ENCODE measurements at places on chromosomes 2 and 18. TPM values are rescaled to one million over a fixed set of nuclear protein-coding genes. Genes with fewer than 3 reads are reported as not detected.

The SERPINB3 gene
- not detected for total RNA-seq

The UGT1A8 gene
- total RNA-seq, result not detected

The PRKCE gene
- 8.6 TPM for total RNA-seq

The TSPYL6 gene
- not detected for total RNA-seq

The IL1F10 gene
- total RNA-seq, result not detected

The NEB gene
- 2.2 TPM for total RNA-seq

The ADGRF3 gene
- total RNA-seq, result 0.10 TPM

DNA sequence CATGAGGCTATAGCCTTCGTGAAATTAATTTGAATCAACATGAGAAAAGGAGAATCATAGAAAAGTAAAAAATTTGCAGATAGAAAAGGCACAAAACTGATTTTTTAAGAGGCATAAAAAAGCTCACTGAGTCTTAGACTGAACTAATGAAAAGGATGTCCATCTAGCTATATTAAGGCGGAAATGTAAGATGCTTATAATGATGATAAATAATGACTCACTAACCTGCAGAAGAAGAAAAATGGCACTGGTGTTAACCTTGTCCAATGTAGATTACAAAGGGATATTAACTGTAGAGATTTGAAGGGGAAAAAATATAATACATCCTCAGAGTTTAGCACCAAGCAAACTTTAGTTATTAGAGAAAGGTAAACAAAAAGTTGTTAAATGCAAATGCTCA, 1098.0 kb upstream of the DDX18 start:
- no peak for DNase-seq
- H3K27me3 ChIP-seq, result peaks cover 3% of the 10 kb centered on the region
- no peaks in the 10 kb centered on the region for H3K36me3 ChIP-seq
- H3K4me3 ChIP-seq, result no peak overlapping the region
- no peak overlapping the region for H3K27ac ChIP-seq

- H3K27me3 ChIP-seq, result peaks cover 7% of the 10 kb centered on the region
- peak overlapping the region; percentile 81 for H3K27ac ChIP-seq
- H3K36me3 ChIP-seq, result no peaks in the 10 kb centered on the region
- H3K4me3 ChIP-seq, result peak overlapping the region; percentile 53
- H3K4me1 ChIP-seq, result peaks cover 16% of the 10 kb centered on the region
These were observed 16.0 kb downstream of the TMEM177 start for GRCh38 chr2:119694845-119695521.

DNA sequence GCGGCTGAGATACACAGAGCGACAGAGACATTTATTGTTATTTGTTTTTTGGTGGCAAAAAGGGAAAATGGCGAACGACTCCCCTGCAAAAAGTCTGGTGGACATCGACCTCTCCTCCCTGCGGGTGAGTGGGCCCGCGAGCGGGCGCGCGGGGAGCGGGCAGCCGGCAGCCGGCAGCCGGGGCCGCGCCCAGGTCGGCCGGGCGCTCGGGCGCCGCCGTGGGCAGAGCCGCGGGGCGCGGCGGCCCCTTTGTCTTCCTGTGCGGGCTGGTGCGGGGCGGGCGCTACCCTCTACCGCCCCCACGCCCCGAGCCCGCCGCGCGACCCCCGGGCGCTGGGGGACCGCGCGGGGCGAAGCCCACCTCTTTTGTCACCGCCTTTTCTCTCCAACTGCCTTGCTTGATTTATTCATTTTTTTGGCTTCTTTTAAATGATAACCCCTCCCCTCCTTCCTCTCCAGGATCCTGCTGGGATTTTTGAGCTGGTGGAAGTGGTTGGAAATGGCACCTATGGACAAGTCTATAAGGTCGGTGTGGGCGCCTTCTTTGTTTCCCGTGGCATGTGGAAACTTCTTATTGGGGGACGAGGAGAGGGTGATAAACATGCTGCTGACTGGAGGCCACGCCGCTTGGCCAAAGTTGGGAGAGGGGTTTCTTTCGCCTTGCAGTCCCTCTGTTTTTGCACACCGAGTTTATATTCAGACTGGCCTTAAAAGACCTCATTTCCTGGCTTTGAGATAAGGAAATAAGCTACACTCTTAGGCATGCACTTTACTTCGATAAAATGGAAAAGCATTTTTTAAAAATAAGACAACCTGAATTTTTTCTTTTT, 722 bp downstream of the MAP4K4 start:
- H3K27ac ChIP-seq, result peak overlapping the region; percentile 78
- H3K36me3 ChIP-seq, result peaks cover 9% of the 10 kb centered on the region
- DNase-seq, result no peak
- no peaks in the 10 kb centered on the region for H3K27me3 ChIP-seq

GRCh38 chr2:174117951-174118930, 130.1 kb downstream of the OLA1 start:
- no peak for DNase-seq
- peaks cover 2% of the 10 kb centered on the region for H3K36me3 ChIP-seq
- peaks cover 14% of the 10 kb centered on the region for H3K4me1 ChIP-seq
- H3K27ac ChIP-seq, result peak overlapping the region; percentile 84

- peaks cover 22% of the 10 kb centered on the region for H3K27me3 ChIP-seq
- peaks cover 9% of the 10 kb centered on the region for H3K4me1 ChIP-seq
- no peaks in the 10 kb centered on the region for H3K36me3 ChIP-seq
These were observed 16.8 kb downstream of the DBI start for GRCh38 chr2:119383410-119384140.

DNA sequence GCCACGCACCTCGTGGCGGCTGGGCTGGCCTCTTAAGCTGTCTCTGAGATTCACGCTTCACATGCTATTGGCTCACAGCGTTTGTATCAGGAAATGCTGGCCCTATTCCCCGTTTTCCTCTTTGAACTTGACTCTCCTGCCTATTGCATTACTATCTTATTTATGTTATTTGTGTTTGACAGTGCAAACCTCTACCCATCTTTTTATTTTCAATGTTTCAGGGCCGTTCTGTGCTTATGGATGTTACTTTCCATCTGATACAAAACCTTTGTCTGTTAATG, 149.9 kb upstream of the TWIST2 start:
- no peak overlapping the region for H3K4me3 ChIP-seq
- no peak for DNase-seq
- no peaks in the 10 kb centered on the region for H3K4me1 ChIP-seq

GRCh38 chr18:53771664-53772063, 452.8 kb downstream of the MBD2 start:
- no peak overlapping the region for H3K4me3 ChIP-seq
- H3K27ac ChIP-seq, result no peak overlapping the region
- no peaks in the 10 kb centered on the region for H3K27me3 ChIP-seq
- no peaks in the 10 kb centered on the region for H3K4me1 ChIP-seq

GRCh38 chr2:7896940-7897487, 784.8 kb upstream of the ID2 start:
- H3K4me3 ChIP-seq, result no peak overlapping the region
- no peak for DNase-seq
- no peak overlapping the region for H3K27ac ChIP-seq

DNA sequence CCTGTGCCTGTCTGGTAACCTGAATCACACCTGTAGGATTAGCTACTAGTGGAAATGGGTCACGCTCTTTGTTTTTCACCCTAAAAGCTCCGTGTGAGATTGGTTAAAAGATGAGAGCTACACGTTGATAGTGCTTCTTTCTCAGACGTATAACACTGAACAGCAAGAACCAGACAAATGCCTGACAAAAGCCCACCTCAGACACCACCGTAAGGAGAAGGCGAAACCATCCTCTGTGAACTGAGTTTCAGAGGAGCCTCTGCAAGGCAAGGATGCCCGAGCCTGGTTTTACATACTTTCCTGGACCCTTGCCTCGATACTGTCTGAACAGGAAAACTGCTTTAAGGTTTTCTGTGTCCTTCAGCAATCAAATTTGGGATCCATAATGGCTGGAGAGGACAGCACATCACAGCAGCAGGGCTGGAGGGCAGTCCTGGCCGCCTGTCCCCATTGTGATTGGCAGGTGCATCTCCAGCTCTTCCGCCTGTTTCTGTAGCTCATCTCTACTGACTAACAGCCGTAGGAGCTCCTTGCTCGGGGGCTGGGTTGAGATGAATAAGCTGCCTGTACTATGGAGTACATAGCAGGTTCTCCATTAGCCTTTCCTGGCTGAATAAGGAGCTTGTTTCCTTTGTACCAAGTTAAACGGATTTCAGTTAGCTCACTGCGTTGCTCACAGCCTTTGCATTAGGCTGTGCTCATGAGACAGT, 155.5 kb downstream of the MYT1L start:
- no peaks in the 10 kb centered on the region for H3K36me3 ChIP-seq
- H3K27me3 ChIP-seq, result peaks cover 50% of the 10 kb centered on the region
- H3K27ac ChIP-seq, result no peak overlapping the region
- no peak for DNase-seq
- no peak overlapping the region for H3K4me3 ChIP-seq
- H3K4me1 ChIP-seq, result no peaks in the 10 kb centered on the region

DNA sequence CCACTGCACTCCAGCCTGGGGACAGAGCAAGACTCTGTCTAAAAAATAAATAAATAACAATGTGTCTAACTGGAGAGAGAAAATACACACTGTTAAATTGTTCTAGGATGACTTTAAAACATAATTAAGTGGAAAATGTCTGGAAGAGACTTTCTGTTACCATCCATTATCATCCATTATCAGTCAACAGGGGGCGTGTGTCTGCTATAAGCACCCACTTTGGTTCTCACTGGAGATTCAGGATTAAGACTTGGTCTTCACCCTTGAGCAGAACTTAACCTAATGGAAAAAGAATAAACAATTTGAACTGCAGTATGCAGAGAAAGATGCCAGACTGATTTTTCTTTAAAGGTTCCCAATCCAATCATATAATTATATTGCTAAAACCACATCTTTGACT, 999.8 kb upstream of the GYPC start:
- no peaks in the 10 kb centered on the region for H3K4me1 ChIP-seq
- H3K27me3 ChIP-seq, result no peaks in the 10 kb centered on the region
- no peak overlapping the region for H3K4me3 ChIP-seq

- no peaks in the 10 kb centered on the region for H3K27me3 ChIP-seq
- peak overlapping the region; percentile 91 for H3K4me3 ChIP-seq
- peaks cover 57% of the 10 kb centered on the region for H3K4me1 ChIP-seq
- H3K36me3 ChIP-seq, result peaks cover 15% of the 10 kb centered on the region
These were observed 1.5 kb downstream of the MTHFD2 start for GRCh38 chr2:74199871-74200305.

- no peaks in the 10 kb centered on the region for H3K36me3 ChIP-seq
- no peak overlapping the region for H3K4me3 ChIP-seq
- DNase-seq, result no peak
- peaks cover 4% of the 10 kb centered on the region for H3K4me1 ChIP-seq
- no peak overlapping the region for H3K27ac ChIP-seq
These were observed 481.1 kb upstream of the CELF4 start for GRCh38 chr18:38046651-38047050.

DNA sequence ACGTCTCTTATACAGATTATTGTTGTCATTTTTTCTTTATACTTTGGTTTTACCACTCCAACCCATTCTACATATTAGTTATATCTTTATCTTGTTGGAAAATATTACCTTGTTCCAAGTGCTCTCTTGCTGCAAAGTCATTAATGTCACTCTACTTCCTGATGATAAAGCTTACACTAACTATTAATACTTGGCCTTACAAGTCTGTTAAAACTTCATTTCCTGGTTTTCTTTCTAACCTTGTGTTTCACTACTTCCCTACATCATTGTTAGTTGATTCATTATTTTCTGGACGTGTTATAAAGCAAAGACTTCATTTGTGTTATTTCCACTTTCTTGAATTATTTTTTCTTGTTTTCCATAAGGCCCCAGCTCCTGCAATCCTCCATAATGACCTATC, 382.6 kb upstream of the CDH20 start:
- H3K4me1 ChIP-seq, result no peaks in the 10 kb centered on the region
- no peak overlapping the region for H3K4me3 ChIP-seq
- no peak for DNase-seq
- H3K27ac ChIP-seq, result no peak overlapping the region
- H3K36me3 ChIP-seq, result no peaks in the 10 kb centered on the region

DNA sequence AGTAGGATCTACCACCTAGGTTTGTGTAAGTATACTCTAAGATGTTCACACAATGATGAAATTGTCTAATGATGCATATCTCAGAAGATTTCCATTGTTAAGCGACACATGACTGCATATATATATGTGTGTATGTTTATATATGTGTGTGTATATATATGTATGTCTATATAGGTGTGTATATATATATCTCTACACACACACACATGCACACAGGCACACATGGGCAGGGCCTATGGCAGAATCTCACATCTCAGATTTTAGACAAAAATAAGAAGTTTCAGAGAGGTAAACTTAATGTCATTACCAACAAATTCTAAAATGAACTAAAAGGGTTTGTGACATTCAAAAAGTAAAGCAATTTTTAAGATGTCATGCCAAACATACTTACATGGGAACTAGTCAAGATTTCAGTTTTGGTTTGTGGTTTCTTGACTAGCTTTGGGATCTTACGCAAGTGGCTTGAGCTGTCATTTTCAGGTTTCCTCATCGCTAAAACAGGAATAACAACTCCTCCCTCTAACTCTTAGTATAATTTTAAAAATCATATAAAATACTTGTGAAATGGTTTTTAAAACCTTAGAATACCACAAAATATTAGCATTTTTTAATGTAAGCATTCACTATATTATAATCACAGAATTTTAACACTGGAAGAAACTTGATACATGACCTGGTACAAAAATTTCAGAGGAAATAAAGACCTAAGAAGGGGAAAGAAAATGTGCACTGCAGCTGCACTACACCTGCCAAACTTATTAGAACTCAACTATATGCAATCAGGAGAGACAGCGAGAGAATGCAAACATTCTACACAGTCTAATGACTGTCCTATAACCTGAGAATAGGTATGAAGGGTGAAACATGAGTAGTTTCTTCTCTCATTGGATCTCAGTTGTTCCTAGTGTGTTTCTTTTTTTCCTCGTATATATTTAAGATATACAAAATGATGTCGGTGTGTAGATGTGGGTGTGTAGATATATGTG, 75.7 kb downstream of the TTC21B start:
- H3K36me3 ChIP-seq, result peaks cover 12% of the 10 kb centered on the region
- H3K27me3 ChIP-seq, result no peaks in the 10 kb centered on the region
- DNase-seq, result no peak
- no peaks in the 10 kb centered on the region for H3K4me1 ChIP-seq
- H3K27ac ChIP-seq, result no peak overlapping the region

GRCh38 chr2:96330407-96330806, 5.2 kb upstream of the NCAPH start:
- H3K27me3 ChIP-seq, result peaks cover 3% of the 10 kb centered on the region
- peaks cover 28% of the 10 kb centered on the region for H3K4me1 ChIP-seq
- DNase-seq, result no peak
- H3K4me3 ChIP-seq, result no peak overlapping the region
- H3K36me3 ChIP-seq, result no peaks in the 10 kb centered on the region

All from chondrocyte (in vitro differentiated cells).